ENCODE measurements at places on chromosomes 1 and 21.

DNA sequence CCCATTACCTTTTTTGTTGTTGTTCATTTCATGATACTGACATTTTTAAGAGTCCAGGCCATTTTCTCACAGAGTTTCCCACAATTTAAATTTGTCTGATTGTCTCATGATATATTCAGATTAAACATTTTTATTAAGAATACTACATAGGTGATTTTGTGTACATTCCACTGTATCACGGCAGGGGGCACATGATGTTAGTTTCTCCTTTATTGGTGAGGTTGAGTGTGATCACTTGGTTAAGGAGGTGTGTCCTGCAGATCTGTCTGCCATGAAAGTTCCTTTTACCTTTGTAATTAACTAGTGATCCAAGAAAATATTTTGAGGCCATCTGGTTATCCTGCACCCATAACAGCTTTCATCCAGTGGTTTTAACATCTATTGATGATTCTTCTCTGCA, 11.8 kb downstream of the RTCA start:
- DNase-seq, result no peak

GRCh38 chr1:93446837-93447451, 974 bp upstream of the FNBP1L start:
- no peak for DNase-seq

GRCh38 chr1:94105957-94106529, 14.9 kb downstream of the ABCA4 start:
- DNase-seq, result no peak

DNA sequence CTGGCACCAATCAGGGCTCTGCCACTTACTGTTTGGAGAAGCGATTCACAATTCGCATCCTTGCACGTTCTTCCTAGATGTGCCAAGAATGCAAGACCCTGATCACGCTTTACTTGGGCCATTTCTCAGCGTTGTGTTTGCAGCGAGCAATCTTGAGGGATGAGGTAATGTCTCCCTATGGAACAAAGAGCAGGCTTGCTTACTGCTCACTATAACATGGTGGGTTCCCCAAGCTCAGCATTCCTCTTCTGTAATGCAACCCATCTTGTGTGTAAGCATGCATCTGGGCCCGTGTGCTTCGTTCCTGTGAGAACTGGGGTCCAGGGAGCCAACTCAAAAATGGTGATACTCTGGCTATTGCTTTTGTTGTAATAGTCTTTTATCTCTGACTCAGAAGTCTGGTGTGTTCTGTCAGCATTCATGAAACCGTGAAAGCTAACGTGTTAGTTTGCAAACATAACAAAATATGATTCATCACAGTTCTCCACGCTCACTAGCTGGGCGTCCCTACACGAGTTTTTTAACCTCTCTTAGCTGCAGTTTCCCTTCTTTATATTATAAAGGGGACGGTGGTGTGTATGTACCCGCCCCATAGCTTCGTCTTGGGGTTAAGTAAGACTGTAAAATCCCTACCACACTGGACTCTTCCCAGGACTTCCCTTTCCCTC, 33.3 kb downstream of the DNTTIP2 start:
- DNase-seq, result no peak

- DNase-seq, result no peak
These were observed 862.6 kb downstream of the USP25 start for GRCh38 chr21:16592381-16592780.

GRCh38 chr1:33443080-33443704, 12.3 kb upstream of the PHC2 start:
- no peak for DNase-seq

DNA sequence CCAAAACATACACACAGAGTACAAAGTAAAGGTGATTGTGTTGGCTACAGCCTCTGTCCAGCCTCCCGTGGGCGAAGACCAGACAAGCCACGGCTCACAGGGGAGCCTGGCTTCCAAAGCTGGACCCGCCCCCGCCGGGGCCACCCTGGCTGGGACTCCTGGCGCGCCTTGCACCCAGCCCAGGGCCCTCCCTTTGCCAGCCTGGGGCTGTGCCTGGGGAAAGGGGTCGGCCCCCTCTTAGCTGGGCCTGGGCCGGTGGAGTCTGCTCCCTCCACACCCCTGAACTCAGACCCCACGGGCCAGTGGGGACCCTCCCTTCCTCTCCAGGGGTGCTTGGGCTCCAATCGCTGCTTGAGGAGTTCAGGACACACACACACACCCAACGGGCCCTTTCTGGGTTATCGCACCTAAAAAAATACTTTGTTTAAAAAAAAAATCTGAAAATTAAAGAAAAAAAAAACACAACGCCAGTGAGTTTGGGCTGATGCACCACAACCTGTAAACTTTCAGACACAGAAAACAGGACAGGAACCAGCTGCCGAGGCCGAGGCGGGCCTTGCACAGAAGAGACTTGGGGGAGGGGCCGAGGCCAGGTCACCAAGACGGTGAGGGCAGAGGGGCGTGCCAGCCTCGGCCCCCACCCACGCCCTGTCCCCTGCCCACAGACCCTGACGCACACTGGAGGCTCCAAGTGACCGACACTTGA, 56.3 kb downstream of the KCNAB2 start:
- no peak for DNase-seq

- no peak for DNase-seq
These were observed 59.6 kb upstream of the CSF3R start for GRCh38 chr1:36542024-36542961.

GRCh38 chr1:171115280-171115897, 24.7 kb downstream of the FMO3 start:
- DNase-seq, result no peak

GRCh38 chr1:74609810-74610371, 63.7 kb downstream of the ERICH3 start:
- DNase-seq, result no peak

GRCh38 chr21:41147096-41147978, 20.6 kb upstream of the BACE2 start:
- DNase-seq, result no peak

DNA sequence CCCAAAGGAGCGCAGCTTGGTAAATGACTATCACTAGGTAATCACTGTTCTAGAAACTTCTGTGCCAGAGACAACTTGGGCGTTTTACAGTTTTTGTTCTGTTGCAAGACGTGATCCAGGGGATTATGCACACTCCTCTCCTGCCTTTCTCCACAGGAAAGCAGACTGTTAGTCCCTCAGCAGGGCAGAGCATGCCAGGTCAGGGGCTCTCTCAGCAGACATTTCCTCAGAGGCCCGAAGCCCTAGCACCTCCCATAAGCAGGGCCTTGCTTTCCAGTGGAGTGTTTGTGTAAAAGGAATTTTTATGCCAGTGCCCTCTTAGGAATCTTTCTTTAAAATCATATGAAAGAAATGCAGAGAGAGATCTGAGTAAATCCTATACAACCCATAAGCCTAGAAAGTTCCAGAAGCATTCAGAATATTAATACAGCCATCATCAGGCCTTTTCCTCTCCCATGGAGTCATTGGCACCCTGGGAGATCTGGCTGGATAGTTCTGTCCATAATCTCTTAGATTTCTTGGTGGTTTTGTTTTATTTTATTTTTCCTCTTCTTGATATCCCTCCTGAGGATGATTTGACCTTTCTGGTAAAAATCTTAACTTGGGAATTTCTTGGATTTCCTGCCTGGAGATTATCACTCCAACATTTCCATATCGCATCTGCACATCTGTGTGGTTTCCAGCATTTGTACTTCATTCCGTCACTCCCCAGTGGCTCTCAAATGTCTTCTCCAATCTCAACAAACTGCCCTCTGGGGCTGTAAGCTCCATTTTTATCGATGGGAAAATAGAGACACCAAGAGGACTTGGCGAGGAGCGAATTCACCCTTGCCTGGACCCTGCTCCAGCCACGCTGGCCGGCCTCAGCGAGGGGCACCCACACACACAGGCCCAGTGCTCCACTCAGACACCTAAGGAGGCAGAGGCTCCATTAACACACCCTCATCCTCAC, 116.1 kb downstream of the PSMG1 start:
- DNase-seq, result no peak

DNA sequence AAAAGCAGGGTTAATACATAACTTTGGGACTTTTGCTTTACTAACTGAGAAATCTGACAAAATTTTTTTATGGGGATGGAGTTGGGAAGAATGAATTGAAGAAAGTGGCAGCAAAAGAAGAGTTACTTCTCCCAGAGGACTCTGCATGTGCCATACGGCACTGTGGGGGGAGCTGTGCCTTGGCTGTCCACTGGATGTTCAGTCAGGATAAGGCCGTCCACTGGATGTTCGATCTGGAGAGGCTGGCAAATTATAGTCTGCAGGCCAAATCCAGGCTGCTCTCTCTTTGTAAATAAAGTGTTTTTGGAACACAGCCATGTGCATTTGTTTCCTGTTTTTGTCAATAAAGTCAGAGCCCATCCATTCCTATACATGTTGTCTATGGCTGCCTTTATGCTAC, 4.5 kb upstream of the MAP3K7CL start:
- DNase-seq, result no peak

- DNase-seq, result no peak
These were observed 188.3 kb downstream of the ASTN1 start for GRCh38 chr1:176976225-176976624.

GRCh38 chr1:43673261-43673660, 23.3 kb downstream of the KDM4A start:
- no peak for DNase-seq

- no peak for DNase-seq
These were observed at the start of gene MAB21L3 for GRCh38 chr1:116110567-116111523. Gene MAB21L3 (plus strand): TSS chr1:116111399. CDS start chr1:116112616, 1,217 bp downstream.

DNA sequence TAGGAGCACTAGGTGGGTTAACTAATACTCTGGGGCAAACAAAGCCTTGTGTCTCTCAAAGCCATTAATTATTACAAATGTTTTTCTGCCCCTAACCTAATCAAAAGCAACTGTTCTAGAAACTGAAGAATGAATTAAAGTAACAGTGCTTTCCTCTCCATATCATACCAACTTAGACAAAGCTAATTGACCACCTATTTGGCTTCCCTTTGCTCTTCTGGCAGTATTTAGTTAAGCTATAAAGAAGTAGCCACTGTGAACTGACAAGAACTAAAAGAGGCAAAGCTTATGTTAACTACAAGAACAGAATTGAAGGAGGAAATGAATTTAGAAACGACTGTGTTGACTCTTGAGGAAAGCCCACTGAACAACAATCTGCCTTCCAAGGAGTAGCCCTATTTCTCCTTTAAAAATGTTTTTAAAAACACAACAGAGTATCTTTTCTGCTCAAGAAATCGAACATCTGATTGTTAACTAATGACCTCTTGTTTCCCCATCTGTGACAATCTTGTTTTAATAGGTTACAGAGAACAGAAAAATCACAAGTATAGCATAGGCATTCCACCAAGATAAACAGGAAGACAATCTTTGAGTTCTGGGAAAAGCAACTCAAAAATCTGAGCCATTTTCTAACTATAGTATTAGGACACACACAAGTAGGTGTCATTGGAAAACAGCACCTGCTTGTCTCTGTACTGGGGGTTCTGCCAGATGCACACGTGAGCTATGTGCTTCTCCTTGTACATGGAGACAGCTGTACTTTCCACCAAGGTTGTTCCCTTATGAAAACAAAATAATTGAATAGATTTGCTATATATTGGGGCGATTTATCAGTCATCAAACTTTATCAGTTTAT, 3.1 kb upstream of the EGLN1 start:
- no peak for DNase-seq

DNA sequence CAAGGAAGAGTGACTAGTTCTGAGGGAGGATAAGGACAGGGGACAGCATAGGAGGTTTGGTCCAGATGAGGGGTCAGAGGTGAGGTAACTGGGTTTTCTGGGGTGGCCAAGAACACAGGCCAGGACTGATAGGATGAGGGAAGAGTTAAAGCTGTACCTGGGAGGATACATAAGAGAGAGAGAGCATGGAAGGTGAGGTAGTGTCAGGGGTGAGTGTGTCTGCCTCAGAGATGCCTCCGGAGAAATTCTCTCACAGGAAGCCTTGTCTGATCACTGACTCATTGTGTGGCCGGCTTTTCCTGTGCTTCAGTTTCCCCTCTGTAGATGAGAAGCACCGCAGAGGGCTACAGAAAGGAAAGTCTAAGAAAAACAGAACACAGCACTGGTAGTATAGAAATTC, 40.2 kb downstream of the FASLG start:
- DNase-seq, result no peak

GRCh38 chr1:232528472-232529089, 101.4 kb downstream of the SIPA1L2 start:
- no peak for DNase-seq

- DNase-seq, result no peak
These were observed 82.6 kb downstream of the GRIK1 start for GRCh38 chr21:29857150-29857549.

- no peak for DNase-seq
These were observed 23.6 kb downstream of the ACTA1 start for GRCh38 chr1:229410370-229410691.

- DNase-seq, result no peak
These were observed 881.4 kb upstream of the B3GALT2 start for GRCh38 chr1:194067772-194068171.

DNA sequence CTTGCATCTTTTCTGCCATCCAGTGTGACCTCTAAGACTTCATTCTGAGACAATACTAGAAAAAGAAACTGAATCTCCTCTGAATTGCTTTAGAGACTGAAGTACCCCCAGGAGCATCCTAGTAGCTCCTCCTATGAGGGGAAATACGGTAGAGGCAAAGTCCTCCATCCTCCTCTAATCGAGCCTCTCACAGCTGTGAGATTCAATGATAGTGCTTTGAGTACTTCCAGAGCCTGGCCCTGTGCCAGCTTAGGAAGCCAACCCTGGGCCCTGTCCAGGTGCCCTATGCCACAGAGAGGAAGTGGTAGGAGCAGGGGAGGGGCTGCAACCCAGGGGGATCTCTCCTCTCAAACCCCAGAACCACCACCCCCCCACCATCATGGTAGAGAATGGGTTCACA, 10.7 kb downstream of the RORC start:
- DNase-seq, result no peak

DNA sequence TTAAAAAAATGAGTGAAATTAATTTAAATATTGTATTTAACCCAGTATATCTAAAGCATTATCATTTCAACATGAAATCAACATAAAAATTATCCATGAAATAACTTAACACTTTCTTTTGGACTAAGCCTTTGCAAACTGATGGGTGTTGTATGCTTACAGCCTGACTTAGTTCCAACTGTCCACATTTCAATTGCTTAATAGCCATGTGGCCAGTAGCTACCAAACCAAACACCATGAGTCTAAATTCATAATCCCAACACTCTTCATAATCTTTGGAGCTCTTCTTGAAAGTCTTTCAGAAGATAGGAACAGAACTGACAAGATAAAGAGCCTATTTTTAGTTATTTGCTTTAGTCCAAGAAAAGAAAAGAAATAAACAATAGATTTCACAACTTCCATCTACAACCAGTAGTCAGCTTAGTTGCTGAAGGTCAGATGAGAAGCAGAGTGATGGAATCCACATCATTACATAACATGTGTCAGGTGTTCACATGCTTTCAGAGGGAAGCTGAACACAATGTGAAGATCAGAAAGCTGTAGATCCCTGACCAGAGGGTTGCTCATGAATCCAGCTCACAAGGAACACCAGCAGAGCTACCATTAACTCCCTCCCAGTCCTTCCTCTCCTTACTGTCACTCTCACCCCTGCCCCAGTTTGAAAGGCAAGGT, 144.0 kb upstream of the ZNF648 start:
- no peak for DNase-seq

- DNase-seq, result no peak
These were observed 481.8 kb downstream of the USP25 start for GRCh38 chr21:16211339-16212303.
